ENCODE measurements at places on chromosomes 7 and 10.

GRCh38 chr10:79025199-79025832 lies 43.5 kb upstream of the ZMIZ1 start:
- no peak for DNase-seq

DNA sequence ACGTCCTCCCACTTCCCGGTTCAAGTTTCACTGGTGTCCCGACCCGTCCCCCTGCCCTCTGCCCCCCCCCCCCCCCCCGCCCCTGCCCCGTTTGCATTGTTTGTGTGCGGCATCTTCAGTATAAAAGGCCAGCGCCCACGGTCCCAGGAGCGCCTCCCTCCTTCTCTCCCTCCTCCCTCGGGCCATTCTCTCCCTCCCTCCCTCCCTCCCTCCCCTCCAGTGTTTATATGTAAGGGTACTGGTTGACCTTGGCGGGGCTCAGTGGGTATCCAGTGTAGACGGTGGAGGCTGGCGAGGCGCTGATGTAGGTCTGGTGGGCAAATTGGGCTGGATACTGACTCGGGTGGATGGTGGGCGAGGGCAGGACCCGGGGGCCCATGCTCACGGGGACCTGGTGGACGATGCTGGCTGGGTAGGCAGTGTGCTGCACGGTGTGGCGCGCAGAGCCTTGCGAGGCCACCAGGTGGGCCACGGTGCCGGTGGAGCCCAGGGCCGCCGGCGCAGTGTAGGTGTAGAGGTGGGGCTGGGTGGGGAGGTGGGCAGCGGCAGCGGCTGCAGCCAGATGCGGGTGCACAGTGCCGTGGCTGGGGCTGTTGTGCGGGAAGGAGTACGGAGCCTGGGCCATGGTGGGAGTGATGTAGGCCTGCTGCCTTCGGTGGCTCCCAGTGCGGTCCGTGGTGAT lies 49.4 kb downstream of the CLEC2L start:
- DNase-seq: no peak

DNA sequence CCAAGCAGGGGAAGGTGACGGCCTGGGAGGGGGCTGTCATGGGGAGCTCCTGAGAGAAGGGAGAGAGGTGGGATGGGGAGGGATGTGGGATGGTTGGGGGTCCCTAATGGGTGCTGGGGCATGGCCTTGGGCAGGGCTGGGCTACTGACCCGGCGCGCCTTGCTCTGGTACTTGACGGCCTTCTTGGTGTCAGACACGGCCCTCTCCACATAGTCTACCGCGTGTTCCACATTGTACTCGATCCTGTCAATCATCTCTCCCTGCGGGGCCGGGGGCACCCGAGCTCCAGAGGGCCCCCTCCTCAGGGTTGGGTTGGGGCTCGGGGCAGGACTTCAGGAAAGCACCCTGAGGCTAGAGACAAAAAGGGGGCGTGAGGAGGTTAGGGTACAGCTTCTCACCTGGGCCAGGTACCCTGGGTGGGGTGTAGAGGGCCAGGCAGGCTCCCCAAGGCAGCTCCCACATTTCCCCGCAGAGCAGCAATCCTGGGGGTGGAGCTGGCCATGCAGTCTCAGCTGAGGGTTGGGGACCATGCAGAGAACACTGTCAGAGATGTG lies 17.3 kb downstream of the BUD23 start:
- no peak for DNase-seq

- no peak for DNase-seq
Measured at GRCh38 chr10:88680958-88681357, 16.7 kb downstream of the LIPF start.

DNA sequence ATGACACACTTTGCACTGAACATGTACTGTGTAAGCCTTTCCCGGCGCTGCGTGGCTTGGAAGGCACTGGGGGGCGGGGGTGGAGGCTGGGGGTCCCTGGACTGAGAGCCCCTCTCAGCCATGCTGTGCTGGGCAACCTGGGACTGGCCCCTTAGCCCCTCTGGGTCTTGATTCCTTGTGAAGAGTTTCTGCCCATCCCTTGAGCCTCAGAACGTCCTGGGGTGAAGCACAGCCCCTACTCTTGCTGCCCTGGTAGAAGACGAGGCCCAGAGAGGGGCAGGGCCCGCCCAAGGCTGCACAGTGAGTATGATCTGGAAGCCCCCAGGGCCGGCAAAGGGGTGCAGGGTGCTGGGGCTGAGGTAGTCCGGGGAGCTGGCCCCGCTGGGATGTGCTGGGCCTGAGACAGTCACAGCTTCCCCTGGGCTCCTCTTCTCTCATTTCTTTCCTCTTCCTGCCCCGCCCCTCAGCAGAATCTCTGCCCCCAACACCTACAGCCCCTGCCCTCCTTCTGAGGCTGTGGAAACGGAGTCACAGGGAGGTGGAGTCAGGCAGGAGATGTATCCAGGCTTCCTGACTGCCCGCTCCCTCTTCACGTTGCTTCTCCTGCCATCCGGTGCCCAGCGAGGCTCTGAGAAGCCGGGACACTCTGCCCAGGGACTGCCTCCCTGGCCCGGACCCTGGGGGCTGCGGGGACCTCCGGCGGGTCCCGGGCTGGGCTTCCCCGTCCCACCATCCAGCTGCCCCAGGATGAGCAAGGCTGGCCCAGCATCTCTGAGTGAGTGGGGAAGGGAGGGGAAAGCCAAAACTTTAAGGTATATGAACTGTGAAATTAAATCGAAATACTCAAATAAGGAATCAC lies 60.5 kb downstream of the UNCX start:
- no peak for DNase-seq

- DNase-seq: no peak
Measured at GRCh38 chr10:69633673-69634635, 3.9 kb downstream of the FAM241B start.

GRCh38 chr7:951881-952547 lies 2.5 kb downstream of the ADAP1 start:
- no peak for DNase-seq

- DNase-seq: no peak
Measured at GRCh38 chr10:128843972-128844371, 623.1 kb upstream of the MGMT start.

DNA sequence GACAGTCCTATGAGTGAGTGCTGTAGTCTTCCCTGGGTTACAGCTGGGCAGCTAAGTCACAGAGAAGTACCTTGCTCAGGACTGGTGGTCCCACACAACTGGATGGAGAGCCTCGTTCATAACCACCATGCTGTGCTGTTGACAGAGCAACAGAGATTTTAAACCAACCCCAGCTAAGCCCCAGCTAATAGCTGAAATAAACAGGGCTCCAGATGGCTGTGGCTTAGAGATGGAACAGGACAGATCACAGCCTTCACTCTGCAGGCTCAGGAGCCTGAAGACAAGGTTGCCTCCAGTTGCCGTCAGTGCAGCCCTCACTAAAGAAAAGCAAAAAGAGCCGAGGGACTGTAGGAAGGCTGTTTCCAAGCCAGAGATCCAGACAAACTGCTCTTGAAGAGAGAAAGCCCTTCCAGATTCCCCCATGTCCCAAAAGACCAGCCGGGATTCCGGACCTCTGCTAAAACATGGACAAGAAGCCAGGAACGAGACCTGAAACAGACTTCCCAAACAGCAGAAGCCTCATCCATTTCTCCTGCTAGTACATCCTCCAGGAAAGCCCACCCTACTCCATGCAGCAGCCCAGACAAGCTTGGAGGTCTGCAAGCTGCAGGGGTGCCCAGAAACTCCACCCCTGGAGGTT lies 4.2 kb downstream of the HTRA1 start:
- no peak for DNase-seq

DNA sequence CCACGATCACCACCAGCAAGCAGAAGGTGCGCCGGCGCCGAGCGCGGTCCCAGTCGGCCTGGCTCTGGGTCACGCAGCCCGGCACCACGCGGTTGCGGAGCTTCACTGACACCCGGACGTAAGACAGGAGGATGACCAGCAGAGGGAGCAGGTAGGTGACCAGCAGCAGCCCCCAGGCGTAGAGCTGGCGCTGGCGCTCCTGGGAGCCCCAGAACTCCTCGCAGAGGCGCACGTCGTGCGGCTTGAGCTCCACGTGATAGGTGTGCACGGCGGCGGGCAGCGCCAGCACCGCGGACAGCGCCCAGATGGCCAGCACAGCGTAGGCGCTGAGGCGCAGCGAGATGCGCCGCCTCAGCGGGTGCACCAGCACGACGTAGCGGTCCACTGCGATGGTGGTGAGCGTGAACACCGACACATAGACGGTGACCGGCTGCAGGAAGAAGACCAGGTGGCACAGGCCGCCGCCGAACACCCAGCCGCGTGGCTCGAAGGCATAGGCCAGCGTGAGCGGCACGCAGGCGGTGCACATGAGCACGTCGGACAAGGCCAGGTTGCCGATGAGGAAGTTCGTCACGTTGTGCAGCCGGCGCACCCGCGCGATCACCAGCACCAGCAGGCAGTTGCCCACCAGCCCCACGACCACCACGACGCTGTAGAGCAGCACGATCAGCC lies 920 bp downstream of the PRLHR start:
- DNase-seq: peak; percentile 18
